Right lobe of liver (tissue), 6 donors: ENCODE measurements at places on chromosomes 11 and 22. TPM values are rescaled to one million over a fixed set of nuclear protein-coding genes. Genes with fewer than 3 reads are reported as not detected.

GRCh38 chr11:30758946-30759504, 172.9 kb upstream of the MPPED2 start:
- H3K27ac ChIP-seq = no peak overlapping the region
- no peaks in the 10 kb centered on the region for H3K27me3 ChIP-seq
- no peaks in the 10 kb centered on the region for H3K36me3 ChIP-seq
- no peaks in the 10 kb centered on the region for H3K4me1 ChIP-seq
- no peak for DNase-seq

- H3K4me1 ChIP-seq = no peaks in the 10 kb centered on the region
- no peak overlapping the region for H3K4me3 ChIP-seq
- H3K27me3 ChIP-seq = no peaks in the 10 kb centered on the region
- H3K36me3 ChIP-seq = no peaks in the 10 kb centered on the region
These were observed 17.4 kb downstream of the SGSM3 start for GRCh38 chr22:40387746-40388145.

DNA sequence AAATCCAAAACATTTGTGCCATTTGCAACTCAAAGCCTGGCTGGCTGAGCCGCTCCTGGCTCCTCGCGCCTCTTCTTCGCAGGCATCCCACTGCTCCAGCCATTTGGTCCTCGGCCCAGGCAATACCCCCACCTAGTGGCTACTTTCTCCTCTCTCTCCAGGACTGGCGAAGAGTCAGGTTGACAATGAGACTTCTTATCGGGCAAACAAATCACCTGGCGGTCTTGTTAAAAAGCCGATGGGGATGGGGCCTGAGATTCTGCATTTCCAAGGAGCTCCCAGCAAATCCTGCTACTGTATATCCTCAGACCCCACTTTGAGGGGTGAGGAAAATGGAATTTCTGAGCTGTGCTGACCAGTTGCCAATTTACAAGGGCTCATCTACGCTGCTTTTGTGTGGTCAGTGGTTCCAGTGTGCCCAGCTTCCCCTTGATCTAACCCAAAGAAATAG, 89.0 kb downstream of the ISX start:
- H3K4me3 ChIP-seq = no peak overlapping the region
- H3K27me3 ChIP-seq = no peaks in the 10 kb centered on the region
- no peaks in the 10 kb centered on the region for H3K36me3 ChIP-seq

DNA sequence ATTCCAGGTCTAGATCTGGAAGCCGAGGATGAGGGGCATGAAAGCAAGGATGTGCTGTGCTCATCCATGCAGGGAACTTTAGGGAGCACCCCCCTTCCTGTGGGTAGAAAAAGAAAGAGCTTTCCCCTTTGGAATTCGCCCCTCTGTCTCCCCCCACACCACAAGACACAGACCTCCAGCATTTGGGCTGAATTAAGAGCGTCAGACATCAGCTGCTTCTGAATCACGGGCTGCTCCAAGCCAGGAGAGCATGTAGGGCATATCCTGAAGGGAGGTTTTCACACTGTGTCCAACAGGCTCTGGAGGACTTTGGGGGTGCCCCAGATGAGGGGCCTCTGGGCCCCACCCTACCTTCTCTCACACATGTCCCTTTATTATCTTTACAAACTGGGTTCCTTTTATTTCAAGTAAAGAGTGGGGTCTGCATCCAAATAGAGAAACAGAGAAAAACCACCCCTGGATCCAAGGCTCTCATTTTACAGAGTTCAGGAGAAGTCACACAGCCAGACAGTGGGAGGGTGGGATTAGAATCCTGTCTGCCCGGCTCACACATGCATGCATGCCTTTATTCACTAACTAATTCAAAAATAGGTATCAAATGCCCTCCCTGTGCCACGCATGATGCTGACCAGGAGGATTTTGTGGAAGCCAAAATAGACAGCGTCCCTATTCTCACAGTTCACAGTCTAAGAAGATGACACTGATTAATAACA, 52.8 kb downstream of the LRRC32 start:
- no peaks in the 10 kb centered on the region for H3K27me3 ChIP-seq
- H3K27ac ChIP-seq = no peak overlapping the region
- no peak overlapping the region for H3K4me3 ChIP-seq
- DNase-seq = no peak

DNA sequence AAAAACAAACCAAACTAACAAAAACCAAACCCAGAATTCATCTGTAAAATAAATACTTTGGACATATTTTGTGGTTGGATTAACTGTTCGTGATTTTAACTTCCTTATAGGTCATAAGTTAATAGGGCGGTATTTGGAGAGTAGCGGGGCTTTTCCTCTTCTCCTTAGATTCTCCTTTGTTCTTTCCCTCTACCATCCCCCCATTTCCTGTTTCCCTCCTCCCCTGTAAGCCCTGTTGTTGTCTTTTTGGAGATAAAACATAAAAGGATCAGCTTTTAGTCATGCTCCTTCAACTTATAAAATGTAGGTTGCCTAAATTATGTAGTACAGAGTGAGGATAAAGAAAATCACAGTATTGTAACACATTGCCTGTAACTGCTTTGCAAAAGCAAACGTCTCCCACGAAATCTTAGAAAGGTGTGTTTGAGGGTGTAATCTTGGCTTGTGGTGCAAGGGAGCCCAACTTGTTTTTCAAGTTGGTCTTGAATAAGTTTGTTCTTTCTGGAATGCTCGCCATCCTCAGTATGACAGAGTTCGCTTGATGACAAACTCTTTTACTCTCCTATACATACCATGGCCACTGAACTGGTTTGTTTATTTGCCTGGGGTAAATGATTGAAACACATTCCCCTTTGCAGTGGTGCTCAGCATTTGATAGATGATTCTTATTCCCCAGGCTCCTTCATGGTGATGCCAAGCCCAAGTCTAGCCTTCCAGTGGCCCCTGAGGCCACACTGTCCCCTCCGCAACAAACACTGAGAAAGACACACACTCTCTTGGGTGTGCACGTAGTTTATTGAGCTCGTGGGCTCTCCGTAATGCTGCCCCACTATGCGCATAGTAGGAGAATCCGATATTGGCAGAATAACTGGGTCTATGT, 49.4 kb downstream of the TEAD1 start:
- no peak overlapping the region for H3K27ac ChIP-seq
- H3K4me3 ChIP-seq = no peak overlapping the region
- no peaks in the 10 kb centered on the region for H3K27me3 ChIP-seq
- DNase-seq = no peak
- H3K4me1 ChIP-seq = no peaks in the 10 kb centered on the region

- H3K4me1 ChIP-seq = no peaks in the 10 kb centered on the region
- H3K27me3 ChIP-seq = no peaks in the 10 kb centered on the region
- H3K27ac ChIP-seq = no peak overlapping the region
- no peak for DNase-seq
These were observed 98.8 kb downstream of the SGSM3 start for GRCh38 chr22:40469181-40469580.

Gene SLC16A8
- total RNA-seq = not detected
